ENCODE measurements at places on chromosomes 3 and 15.

- DNase-seq, result no peak
Observed at GRCh38 chr3:24506966-24507775, 12.5 kb upstream of the THRB start.

DNA sequence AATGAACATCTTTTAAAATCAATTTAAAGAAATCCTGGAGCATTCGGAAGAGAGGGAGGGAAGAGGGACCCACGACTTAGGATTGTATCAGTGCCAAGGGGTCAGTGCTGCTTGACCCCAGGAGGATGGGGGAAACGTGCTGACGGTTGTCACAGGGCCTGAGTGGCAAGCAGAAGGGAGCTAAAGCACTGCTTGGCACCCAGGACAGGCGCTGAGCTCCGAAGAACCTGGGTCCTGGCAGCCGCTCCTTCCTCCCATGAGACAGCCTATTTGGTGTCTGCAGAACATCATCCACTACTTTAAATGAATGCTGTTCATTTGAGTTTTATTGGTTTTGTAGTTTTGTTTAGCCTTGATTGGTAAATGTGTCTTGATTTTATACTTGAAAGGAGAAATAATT lies 54.5 kb downstream of the RGMA start:
- no peak for DNase-seq

GRCh38 chr3:126245811-126246727 lies 65.7 kb upstream of the ALDH1L1 start:
- DNase-seq, result no peak

DNA sequence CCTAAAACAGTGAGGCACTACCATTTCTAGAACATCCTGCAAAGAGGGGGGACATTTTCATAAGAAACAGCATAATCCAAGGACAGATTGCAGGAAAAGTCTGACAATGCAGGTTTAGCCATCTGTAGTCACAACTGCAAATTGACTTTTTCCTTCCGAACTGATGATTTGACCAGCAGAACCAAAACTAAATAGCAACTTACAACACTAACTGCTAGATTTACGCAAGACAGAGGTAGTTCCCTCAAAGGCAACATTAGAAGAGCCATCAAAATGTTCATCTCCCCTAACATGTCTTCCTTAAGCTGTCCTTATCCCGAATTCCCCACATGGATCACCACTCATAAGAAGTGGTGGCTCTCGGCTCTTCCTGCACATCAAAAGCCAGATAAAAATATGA lies 129.6 kb downstream of the GADL1 start:
- no peak for DNase-seq

DNA sequence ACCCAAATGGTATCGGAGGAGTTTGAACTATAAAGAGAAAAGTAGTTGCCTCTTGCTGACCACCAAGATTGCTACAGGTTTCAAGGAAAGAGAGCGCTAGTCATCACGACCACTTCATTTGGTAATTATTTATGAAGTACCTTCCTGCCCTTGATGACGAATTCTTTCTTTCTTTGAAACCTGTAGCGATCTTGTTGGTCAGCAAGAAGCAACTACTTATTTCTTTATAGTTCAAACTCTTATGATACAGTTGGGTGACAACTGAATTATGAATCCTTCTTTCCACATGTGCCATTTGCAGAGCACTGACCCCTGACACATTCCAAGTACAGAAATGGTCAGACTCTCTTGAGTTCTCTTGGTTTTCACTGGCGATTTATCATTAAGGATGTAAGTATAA lies 46.8 kb downstream of the THRB start:
- DNase-seq, result no peak

DNA sequence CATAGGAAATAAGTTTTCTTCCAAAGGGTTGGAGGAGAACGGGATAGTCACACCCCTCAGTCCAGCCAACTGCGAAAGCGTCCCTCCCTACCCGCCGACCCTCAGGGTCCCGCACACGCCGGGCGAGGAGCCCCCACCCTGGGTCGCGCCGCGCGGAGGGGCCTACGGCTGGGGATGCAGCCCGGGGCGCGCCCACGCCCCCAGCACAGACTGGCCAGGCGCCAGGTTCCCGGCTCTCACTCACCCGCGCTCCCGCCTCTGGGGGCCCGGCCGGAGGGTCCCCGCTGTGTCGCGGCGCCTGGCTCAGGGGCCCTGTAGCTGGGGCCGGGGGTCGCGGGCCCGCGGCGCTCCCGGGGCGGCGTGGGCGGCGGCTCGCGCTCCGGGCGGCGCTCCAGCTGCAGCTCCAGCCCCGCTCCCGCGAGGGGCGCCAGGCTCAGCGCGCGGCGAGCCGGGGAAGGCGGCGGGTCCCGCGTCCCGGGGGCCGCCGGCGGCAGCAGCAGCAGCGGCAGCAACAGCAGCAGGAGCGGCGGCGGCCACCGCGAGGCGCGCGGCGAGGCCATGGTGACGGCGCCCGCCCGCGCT lies 375 bp downstream of the HEG1 start:
- DNase-seq, result no peak

DNA sequence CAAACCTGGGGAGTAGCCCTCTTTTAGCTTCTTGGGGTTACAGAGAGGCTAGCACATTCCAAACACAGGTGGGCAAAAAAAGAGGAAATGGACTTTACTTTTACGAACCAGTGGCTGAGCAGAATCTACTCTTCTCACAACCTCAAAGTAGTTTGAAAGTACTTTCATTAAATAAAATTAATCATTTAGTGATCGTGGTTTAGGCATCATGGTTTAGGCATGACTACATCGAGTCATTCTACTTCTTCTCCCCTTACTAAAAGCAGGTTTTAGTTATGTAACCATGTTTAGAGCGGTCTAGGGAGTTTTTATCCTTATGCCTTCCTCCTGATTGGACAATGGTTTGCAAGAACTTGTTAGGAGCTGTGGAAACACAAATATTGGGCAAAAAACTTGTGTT lies 2.5 kb upstream of the GREM1 start:
- no peak for DNase-seq
